ENCODE measurements at places on chromosomes 7 and 10. TPM values are rescaled to one million over a fixed set of nuclear protein-coding genes. Genes with fewer than 3 reads are reported as not detected.

DNA sequence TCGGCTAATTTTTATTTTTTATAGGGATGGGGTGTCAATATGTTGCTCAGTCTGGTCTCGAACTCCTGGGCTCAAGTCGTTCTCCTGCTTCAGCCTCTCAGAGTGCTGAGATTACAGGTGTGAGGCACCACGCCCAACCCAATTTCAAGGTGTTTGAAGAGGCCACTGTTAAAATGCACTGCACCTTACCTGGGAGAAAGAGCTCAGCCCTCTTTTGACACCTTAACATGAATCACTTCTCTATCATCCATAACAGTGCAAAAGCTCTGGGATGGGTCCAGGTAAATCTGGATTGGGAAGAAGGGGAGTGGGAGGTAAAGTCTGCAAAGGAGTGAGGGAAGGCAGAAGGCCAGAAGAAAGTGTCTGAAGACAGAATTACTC, 557 bp upstream of the ZNF282 start:
- peak overlapping the region; percentile 79 for H3K4me3 ChIP-seq
- no peak for DNase-seq
- H3K27me3 ChIP-seq: no peaks in the 10 kb centered on the region
- peaks cover 10% of the 10 kb centered on the region for H3K36me3 ChIP-seq
- H3K27ac ChIP-seq: peak overlapping the region; percentile 76

DNA sequence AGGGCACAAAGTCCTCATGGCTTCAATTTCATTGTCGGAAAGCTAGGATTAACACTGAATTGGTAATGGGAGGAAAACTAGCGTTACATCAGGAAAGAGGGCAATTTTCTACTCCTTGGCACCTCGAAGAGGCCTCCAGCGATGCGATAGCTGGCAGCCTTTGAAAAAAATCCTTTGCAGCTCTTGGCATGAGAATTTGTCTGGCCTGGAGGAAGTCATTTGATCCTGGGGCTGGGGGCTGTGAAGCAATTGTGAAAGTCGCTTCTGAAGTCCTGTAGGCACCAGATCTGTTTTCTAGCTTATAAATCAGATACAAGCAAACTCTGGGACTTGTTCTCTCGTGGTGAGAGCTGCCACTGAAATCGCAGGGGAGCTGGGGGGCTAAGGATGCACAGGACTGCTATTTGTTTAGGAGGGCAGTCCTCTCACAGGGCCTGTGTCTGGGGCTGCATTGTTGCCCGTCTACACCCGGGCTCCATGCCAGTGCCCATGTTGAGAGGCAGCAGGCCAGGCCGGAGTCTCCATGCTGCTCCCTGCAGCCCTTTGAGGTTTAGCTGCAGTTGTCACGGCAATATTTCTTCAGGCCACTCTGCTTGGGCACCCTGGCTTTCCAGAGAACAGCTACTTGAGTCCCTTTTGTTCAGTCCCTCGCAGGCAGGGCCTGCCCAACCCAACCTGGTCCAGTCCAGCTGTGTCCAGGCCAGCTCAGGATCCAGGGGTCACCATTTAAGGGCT, 206.8 kb upstream of the LYZL1 start:
- no peak overlapping the region for H3K4me3 ChIP-seq

GRCh38 chr7:149220534-149220933, 18.9 kb upstream of the ZNF212 start:
- H3K4me1 ChIP-seq: no peaks in the 10 kb centered on the region
- DNase-seq: no peak
- no peak overlapping the region for H3K27ac ChIP-seq
- H3K36me3 ChIP-seq: no peaks in the 10 kb centered on the region

- H3K27ac ChIP-seq: no peak overlapping the region
- H3K36me3 ChIP-seq: no peaks in the 10 kb centered on the region
- no peaks in the 10 kb centered on the region for H3K27me3 ChIP-seq
- no peak overlapping the region for H3K4me3 ChIP-seq
- peak; percentile 25 for DNase-seq
Observed at GRCh38 chr7:516606-517456, 2.8 kb downstream of the PDGFA start.

- no peaks in the 10 kb centered on the region for H3K36me3 ChIP-seq
- peaks cover 46% of the 10 kb centered on the region for H3K4me1 ChIP-seq
- H3K27ac ChIP-seq: no peak overlapping the region
Observed at GRCh38 chr10:103455235-103455634, 3.1 kb upstream of the CALHM2 start.

- H3K27me3 ChIP-seq: no peaks in the 10 kb centered on the region
- no peak overlapping the region for H3K4me3 ChIP-seq
- H3K36me3 ChIP-seq: no peaks in the 10 kb centered on the region
- DNase-seq: no peak
- H3K27ac ChIP-seq: no peak overlapping the region
Observed at GRCh38 chr10:126060261-126060931, 164.0 kb downstream of the FANK1 start.

DNA sequence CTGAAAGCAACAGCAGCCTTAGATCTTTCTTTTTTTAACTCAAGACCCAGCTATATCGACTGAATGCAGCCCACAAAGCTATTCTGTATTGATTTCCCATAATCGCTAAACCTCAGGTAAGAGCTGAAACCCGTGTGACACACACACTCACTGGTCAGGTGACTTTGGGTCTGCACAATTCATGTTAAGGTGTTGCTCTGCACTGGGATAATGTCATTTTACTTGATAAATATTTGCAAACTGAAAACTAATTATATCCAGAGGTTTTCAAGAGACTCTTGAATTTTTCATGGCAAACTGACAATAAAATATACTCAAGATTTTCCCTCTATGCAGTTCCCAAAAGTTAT, 33.1 kb downstream of the SCRN1 start:
- peaks cover 14% of the 10 kb centered on the region for H3K4me1 ChIP-seq
- peaks cover 2% of the 10 kb centered on the region for H3K36me3 ChIP-seq
- no peaks in the 10 kb centered on the region for H3K27me3 ChIP-seq
- H3K27ac ChIP-seq: no peak overlapping the region

DNA sequence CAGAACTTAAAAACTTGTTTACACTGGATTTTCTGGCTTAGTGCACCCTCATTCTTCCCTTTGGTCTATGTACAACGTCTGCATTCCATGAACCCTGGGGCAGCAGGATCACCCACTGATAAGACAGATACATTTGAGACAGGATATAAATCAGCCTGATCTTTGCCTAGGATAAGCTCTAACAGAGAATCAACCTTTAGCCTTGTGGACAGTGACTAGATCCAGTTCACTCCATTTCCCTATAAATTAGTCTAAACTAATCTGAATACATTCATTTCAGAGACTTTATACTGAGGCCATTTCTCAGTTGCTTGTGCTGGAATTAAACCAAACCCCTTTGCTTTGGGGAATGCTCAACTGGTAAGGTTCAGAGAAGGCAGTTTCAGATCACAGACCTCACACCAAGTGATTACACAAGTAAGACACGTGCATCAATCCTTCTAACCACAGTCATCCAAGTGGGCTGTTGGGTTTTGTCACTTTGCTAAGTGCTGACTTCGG, 639.8 kb upstream of the FZD8 start:
- no peak overlapping the region for H3K4me3 ChIP-seq
- DNase-seq: no peak
- H3K4me1 ChIP-seq: no peaks in the 10 kb centered on the region
- no peaks in the 10 kb centered on the region for H3K27me3 ChIP-seq

- H3K36me3 ChIP-seq: peaks cover 9% of the 10 kb centered on the region
- no peak for DNase-seq
- H3K27me3 ChIP-seq: no peaks in the 10 kb centered on the region
- H3K4me1 ChIP-seq: no peaks in the 10 kb centered on the region
Observed at GRCh38 chr10:92080244-92080643, 156.7 kb downstream of the BTAF1 start.

GRCh38 chr7:128804484-128804883, 12.7 kb downstream of the CCDC136 start:
- no peaks in the 10 kb centered on the region for H3K27me3 ChIP-seq
- no peaks in the 10 kb centered on the region for H3K36me3 ChIP-seq
- H3K27ac ChIP-seq: no peak overlapping the region
- no peak overlapping the region for H3K4me3 ChIP-seq
- DNase-seq: no peak
- no peaks in the 10 kb centered on the region for H3K4me1 ChIP-seq

DNA sequence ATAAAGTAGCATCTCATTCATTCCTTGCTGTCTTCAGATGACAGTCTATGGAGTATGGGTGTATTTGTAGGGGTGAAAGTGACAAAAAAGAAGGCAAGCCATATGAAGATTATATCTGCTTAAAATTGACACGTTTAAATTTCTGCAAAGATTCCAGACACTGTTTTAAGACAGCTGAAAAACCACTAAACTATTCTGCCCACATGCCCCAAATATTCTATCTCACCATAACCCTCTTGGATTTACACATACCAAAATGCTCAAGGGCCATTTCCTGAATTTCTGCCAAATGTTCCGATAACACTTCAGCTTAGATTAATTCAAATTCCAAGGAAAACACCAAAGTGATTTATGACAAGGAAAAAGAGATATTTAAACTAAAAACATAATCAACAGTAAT, 99.9 kb upstream of the IL6 start:
- H3K27me3 ChIP-seq: no peaks in the 10 kb centered on the region
- H3K27ac ChIP-seq: no peak overlapping the region
- H3K4me1 ChIP-seq: no peaks in the 10 kb centered on the region

DNA sequence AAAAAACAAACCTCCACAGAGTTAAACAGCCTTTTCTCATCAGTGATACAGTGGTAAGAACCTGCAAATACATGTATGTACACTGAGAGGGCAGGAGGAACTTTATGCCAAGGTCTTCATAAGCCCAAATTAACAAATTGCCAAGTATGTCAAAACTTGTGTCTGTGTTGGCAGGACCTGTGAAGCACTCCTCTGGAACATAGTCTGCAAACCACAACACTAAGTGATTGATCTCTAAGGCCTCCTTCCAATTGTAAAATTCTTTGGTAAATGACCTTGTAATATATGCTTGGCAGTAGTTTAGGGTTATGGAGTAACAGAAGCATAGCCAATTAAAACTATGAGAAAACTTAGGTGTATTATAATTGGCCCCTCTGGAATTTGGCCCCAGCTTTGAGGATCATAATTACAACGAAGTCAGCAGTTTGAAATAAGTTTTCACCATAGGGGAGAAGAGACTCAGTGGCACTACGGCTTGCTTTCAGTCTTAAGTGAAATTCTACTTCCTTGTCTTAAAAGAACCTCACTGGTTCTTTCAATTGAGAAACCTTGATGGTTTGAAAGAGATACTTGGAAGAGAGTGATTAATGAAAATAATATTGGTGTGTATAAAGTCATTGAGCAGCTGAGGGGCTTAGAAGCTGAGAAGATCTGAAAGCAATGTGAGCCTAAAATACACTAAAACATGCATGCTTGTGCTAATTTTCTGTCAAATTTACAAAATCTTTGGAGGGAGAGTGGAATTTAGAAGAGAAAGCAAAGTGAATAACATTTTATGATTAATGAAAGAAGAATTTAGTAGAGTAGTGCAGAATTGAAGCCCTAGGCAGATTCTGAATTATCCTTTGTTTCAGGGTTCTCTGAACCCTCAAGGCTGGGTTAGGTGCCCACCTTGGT, 57.6 kb downstream of the CNNM2 start:
- H3K4me3 ChIP-seq: no peak overlapping the region
- no peaks in the 10 kb centered on the region for H3K4me1 ChIP-seq
- no peak for DNase-seq
- no peaks in the 10 kb centered on the region for H3K27me3 ChIP-seq
- no peaks in the 10 kb centered on the region for H3K36me3 ChIP-seq
- H3K27ac ChIP-seq: no peak overlapping the region

DNA sequence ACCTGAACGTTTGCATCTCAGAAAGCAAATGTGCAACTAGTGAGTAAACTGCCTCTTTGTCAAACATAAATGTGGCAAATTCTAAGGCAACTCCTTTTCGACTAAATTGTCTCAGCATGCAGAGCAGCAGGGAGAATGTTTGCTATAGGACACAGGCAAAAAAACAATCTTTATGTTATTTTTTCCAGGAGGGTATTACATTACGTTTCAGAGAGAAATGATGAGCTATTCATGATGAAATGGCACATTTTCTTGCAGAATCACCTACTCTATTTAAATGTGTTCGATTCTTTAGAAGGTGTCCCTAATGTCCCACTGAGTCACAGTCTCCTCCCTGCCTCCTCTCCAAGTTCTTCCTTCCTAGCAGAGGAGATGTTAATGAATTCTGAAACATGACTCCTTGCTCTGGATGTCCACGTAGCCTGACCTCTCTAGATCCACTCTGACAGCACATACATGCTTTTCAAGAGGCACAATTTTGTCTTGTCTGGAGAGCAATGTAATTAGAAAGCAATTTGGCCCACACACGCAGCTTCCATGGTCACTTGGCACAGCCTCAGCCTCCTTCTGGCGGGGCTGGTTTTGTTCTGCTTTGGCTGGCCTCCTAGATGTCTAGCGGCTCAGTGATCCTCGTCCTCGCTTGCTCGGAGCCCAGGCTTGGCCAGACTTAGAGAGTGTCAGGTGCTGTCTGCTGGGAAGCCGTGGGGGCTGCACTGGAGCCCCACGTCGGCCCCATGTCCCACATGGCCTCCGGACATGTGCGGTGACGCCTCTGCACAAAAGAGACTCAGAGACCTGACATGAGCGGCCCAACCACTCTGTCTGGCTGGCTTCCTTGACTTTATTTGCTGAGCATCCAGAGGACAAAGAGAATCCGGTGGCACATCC, 125.7 kb upstream of the ZNF438 start:
- H3K4me1 ChIP-seq: no peaks in the 10 kb centered on the region
- H3K36me3 ChIP-seq: no peaks in the 10 kb centered on the region
- H3K27me3 ChIP-seq: no peaks in the 10 kb centered on the region
- no peak for DNase-seq
- no peak overlapping the region for H3K4me3 ChIP-seq

GRCh38 chr10:34722404-34722803, 92.7 kb downstream of the PARD3 start:
- H3K27ac ChIP-seq: no peak overlapping the region
- no peak overlapping the region for H3K4me3 ChIP-seq
- peaks cover 4% of the 10 kb centered on the region for H3K4me1 ChIP-seq
- peaks cover 2% of the 10 kb centered on the region for H3K27me3 ChIP-seq
- no peaks in the 10 kb centered on the region for H3K36me3 ChIP-seq

- no peak overlapping the region for H3K27ac ChIP-seq
- H3K36me3 ChIP-seq: no peaks in the 10 kb centered on the region
Observed at GRCh38 chr10:131077724-131078123, 233.8 kb downstream of the TCERG1L start.

GRCh38 chr7:66123175-66123528, 8.5 kb downstream of the CRCP start:
- no peak overlapping the region for H3K27ac ChIP-seq
- peaks cover 6% of the 10 kb centered on the region for H3K36me3 ChIP-seq
- no peak overlapping the region for H3K4me3 ChIP-seq
- H3K27me3 ChIP-seq: no peaks in the 10 kb centered on the region
- H3K4me1 ChIP-seq: no peaks in the 10 kb centered on the region

The IL15RA gene
- 9.3 TPM for total RNA-seq

The CHAT gene
- not detected for total RNA-seq

The TMEM225B gene
- total RNA-seq: 1.6 TPM

The SPDYE1 gene
- 0.10 TPM for total RNA-seq

The CRHR2 gene
- not detected for total RNA-seq

The STEAP1B gene
- 8.8 TPM for total RNA-seq

The CLRN3 gene
- not detected for total RNA-seq

The MRLN gene
- total RNA-seq: not detected

The WNT2 gene
- total RNA-seq: not detected
